CD4-positive, alpha-beta T cell treated with Interleukin-4 for 1 hour (primary cell): ENCODE measurements at places on chromosomes 6 and 20.

GRCh38 chr6:109079981-109080380 is 14.7 kb downstream of the SESN1 start:
- DNase-seq = no peak

- no peak for DNase-seq
Observed at GRCh38 chr20:10613911-10614310, 59.9 kb downstream of the JAG1 start.

- DNase-seq = no peak
Observed at GRCh38 chr20:38343311-38344106, 2.8 kb upstream of the LBP start.

DNA sequence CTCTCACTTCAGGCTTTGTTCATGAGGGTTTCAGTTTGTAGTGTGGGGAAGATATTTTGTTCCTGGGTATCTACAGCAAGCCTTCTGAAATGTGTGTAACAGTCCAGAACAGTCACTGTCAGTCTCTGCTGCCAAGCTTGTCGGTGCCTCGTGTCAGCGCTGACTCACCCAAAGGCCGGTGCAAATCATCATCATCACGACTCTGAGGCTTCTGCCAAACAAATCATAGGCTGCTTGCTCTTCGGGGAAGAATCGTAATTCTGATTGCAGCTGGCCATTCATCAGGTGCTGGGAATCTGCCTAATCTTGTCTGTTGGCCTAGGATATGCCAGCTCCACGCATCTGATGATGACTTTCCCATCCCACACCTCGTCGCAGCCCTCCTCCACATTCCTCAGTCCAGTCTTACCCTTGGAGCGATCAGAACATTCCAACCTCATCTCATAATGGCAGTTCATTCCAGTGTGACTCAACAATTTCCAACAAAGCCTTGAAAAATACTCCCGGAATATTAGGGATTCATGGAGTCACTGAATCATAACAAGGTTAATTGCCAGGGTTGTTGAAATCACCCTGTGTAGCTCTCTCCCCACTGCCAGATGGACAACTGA is 40.9 kb downstream of the ALDH8A1 start:
- no peak for DNase-seq
